ENCODE measurements at places on chromosomes 11 and 22.

GRCh38 chr11:120295099-120295498, 30.0 kb upstream of the TLCD5 start:
- DNase-seq, result no peak

DNA sequence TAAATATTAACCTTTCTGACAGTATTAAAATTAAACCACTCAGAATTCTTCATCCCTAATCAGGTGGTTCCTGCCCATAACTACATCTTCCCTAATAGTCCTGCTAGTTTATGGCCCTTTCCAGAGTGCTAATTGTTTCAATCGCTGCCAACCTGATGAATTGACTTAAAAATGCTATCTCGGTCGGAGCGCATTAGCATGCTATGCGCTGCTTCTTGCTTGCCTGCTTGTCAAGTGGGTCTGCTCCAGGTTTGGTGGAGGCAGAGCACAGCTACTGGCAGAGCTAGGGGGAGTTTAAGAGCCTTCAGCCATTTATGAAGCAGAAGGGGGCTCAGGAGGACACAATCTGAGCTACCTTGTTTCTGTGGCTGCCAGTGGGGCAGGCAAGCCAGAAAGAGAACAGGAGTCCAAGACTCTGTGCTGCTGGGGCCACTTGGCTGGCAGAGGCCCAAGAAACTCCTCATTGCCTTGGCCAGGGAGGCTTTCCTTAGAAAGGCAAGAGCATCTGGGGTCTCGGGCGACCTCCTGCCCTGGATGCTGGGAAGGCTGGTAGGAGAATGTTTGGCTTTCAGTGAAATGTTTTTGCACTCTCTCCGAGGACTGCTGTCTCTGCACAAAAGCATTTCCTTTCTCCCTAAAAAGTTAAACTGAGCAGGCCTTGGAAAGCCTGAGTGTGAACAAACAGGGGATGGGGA, 62.1 kb upstream of the PHOX2A start:
- DNase-seq, result no peak

DNA sequence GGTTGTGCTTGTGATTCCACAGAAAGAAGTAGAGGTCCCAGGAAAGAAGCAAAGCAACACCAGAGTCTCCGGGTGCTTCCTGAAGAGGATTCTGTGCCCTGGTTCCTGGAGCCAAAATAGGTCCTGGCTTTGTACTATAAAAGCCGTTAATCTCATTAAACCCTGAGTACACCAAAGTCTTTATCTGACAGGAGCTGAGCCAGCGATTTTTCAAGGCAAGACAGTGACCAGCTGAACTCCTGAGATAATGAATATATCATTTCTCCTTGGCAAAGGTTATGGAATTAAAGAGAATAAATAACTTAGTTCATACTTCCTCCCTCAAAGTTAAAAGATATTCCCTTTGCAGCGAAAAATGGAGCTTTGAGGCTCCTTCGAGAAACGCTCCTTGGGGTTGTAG, 5.2 kb downstream of the TMEM138 start:
- DNase-seq, result no peak

DNA sequence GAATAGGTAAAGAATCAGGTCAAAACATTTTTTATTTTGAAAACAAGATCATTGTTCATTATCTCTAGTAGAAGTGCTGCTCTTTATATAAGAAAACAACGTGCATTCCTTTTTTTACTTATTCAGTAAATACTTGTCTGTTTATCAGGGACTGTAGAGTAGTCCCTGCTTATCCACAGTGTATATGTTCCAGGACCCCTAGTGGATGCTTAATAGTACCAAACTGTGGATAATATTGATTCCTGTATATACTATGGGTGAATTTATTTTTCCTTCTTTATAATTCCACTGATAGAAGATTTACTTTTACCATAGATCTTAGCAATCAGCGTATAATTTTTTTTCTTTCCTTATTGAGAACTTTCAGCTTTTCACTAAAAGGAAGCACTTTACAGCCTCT, 32.6 kb downstream of the CEP295 start:
- DNase-seq, result no peak

DNA sequence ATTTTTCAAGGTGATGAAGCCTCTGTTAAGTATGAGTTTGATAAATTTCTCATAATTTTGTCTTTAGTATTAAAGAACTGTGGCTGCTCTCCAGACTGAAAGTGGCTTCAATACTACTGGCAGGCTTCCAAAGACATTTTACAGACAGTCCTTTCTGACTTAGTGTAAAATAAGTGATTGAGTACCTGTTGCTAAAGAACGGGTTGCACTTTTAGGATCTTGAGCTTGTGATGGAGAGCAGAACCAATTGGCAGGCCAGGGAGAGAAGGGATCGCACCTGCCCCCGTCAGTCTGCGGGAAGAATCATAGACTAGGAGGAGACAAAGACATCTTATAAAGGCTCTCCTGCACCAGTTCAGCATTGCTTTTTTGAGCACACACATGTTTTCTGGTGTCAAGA, 4.4 kb downstream of the NCAM1 start:
- DNase-seq, result peak; percentile 33

- DNase-seq, result peak; percentile 74
Observed at GRCh38 chr11:114166897-114167323, 107.4 kb downstream of the ZBTB16 start.

DNA sequence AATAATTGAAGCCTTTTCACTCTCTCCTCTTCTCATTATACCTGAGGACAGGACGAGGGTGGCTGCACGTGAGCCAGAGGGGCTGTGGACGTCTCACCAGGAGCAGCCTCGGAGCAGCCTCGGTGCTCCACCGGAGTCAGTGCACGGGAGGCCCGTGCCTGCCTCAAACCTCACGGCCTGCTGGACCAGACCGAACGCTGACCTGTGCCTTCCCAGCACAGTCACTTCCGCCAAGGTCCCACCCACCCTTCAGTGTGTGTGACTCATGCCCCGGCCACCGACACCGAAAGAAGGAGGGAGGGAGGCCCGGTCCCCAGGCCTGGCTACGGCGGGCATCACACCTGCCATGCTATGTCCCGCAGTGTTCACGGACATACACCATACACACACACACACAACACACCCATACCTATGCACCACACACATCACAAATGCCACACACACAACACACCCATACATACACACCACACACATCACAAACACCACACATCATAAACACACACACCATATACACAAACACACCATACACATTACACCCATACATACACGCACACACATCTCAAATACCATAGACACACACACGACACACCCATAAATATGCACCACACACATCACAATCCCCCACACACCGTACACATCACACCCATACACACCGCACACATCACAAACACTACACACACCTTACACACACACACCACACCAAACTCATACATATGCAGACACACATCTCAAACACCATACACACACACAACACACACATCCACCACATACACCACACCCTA, 1506.5 kb downstream of the TBC1D22A start:
- DNase-seq, result no peak

DNA sequence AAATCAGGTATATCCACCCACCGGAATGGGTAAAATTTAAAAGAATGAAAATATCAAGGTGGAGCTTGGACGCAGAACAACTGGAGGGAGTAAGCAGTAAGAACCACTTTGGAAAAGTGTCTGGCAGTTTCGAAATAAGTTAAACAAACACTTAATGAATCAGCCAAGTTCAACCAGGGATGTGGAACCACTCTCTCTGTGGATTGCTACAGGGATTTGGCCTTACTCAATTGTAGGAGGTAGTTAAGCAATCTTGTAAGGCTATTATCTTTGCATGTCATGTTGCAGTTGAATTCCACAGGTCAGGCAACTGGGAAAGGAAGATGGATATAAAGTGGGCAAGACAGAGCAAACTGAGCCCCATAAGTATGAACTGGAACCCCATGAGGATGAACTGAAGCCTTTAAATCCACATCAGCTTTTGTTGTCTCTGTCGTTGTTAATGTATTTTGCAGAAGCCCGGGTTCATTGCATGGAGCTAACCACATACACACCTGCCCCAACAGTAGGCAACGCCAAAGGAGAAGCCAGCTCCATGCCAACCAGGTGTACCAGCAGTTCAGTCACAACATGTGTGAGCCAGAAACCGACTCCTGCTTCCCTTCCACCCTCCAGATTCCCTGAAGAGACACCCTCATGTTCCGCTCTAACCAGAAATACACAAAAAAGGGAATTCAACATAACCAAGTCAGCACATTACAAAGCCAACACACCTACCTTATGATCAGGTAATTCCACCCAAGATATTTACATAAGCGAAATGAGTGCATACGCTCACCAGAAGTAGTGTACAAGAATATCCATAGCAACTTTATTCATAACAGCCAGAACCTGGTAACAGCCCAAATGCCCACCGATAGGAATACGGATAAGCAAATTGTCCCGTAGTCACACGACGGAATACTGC, 8.0 kb upstream of the SLC43A3 start:
- DNase-seq, result no peak

DNA sequence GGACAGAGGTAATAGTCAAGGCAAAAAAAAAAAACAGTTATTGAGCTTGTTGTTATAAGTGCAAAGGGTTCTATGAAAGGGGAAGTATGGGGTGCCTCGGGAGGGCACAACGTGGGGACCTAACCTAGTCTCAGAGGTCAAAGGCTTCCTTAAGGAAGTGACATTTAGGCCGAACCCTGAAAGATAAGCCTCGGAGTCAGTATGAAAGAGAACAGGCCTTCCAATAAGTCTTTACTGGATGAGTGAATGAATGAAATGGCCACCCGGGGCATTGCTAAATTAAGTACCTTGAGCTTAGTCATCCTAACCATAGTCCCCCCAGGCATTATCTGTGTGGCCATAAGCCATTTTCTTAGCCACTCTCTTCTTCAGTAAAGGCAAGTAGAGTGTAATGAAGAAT, 19.7 kb downstream of the FLI1 start:
- no peak for DNase-seq

DNA sequence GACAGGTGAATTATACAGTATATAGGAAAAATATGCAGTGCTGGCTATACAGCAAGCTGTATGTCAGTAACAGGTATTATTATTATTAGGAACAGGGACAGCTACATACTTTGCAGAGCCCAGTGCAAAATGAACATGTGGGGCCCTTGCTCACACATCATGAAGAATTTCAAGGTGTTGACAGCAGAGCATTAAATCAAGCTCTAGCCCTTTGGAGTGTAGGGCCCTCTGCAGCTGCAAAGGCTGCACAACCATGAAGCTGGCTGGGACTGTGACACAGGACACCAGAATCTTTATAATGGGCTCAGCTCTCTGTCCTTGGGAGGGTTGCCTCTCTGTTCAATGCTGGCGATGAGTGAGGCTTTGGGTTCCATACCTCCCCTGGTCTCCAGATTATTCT, 44.9 kb upstream of the DAGLA start:
- DNase-seq, result no peak

DNA sequence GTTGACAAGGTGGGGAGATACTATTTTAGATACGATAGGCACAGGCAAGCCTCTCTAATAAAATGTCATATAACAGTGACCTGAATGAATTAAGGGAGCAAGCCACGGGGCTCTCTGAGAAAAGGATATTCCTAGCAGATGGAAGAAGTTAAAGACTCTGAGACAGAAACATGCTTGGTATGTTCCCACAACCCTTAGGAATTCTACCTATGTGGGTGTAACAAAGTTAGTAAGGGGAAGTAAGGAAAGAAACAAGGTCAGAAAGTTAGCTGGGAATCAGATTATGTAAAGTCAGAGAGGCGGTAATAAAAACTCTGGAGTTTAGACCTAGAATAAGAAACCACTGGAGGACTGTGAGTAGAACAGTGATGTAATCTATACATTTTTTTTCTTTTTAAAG, 59.7 kb upstream of the GDPD4 start:
- no peak for DNase-seq

DNA sequence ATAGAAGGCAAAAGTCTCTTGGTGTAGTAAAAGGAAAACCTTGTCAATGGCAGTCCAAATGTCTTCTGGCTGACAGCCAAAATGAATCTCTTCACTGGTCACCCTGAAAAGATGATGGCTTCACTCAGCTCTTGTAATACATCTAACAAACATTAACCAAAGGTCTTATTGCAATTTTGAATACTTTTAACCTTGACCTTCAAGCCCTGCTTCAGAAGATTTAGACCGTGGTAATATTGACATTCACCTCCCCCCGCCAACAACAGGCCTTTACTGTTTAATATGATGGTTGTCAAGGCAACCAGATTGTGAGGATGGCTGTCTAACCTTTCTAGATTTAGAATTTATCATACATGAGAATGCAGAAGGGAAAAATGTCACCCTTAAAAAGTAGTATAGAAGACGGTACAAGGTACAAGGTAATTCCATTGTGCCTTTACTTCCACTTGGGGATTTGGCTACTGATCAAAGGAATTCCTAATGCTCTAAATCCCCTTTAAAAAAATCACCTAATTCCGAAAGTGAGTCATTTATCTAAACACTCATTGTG, 342.3 kb downstream of the LARGE1 start:
- DNase-seq, result no peak

- no peak for DNase-seq
Observed at GRCh38 chr11:64585150-64585549, 5.9 kb upstream of the SLC22A12 start.

DNA sequence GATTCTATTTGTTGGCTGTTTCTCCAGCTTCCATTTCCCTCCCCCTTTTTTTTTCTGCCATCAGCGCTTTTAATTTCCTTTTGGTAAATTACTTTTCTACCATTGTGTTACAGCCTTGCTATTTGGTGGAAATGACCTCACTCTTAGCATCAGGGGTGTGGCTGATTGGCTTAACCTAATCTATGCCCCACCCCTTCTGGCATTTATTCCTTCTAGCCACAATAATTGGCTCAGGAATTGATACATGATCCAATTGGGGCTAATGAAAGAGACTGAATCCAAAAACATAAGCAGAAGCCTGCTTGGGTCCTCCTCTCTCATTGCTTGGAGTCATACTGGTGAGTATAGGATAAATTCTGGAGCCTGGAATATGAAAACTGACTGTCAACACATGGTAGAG, 402.4 kb upstream of the LRRC4C start:
- no peak for DNase-seq

DNA sequence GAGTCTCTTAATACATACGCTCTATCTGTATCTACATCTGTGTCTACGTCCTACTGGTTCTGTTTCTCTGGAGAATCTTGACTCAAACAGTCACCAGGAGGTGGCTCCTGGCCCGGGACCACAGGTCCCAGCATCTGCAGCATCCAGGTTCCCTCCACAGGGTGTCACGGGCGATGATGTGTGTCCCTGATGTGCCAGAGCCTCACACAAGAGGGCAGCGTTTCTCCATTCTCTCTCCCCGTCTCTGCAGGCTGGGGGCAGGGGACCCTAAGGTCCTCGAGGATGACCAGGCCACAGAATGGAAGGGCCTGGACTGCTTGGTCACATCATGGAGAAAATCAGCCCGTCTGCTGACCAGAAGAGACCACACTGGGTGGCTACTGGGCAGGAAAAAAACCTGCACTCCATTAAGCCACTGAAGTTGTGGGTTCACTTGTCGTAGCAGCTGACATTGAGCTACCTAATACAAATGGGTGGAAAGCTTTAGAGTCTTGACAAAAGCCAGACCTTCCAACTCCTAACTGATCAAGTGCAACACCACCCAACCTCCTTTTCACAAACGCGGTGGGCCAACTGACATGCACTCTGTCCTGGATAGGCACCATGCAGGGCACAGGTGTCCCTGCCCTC, 392.5 kb downstream of the CTTN start:
- no peak for DNase-seq

GRCh38 chr11:68099474-68100405, 21.4 kb downstream of the CHKA start:
- DNase-seq, result no peak

- DNase-seq, result no peak
Observed at GRCh38 chr11:84687433-84687832, 939.7 kb downstream of the DLG2 start.

GRCh38 chr11:88345408-88345807, 7.9 kb upstream of the CTSC start:
- DNase-seq, result no peak

Measured in COR-L47 (cell line).